ENCODE measurements at places on chromosomes 13 and 19.
A peak's percentile ranks its signal among the peaks of the same experiment; 100 is the strongest.

GRCh38 chr13:71589032-71589431, 278.0 kb downstream of the DACH1 start:
- DNase-seq = no peak

GRCh38 chr13:25836574-25837336, 215.1 kb downstream of the SHISA2 start:
- no peak for DNase-seq

DNA sequence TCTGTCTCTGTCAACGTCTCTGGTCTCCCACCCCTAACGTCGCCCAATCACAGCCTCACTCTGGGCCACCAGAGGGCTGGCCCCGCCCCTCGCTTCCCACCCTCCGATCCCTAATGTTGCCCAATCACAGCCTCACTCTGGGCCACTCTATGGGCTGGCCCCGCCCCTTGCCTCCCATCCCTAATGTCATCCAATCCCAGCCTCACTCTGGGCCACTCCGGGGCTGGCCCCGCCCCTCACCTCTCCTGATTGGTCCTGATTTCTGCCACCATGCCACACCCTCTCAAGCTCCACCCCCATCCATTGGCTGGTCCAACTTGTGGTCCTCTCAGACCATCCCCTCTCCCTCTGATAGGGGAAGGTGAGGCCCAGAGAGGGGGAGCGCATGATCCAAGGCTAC, 24.9 kb downstream of the CELF5 start:
- DNase-seq = no peak

- DNase-seq = no peak
Observed at GRCh38 chr19:43798546-43799409, 3.5 kb downstream of the LYPD5 start.

GRCh38 chr13:99379856-99380801, 72.9 kb upstream of the GPR183 start:
- no peak for DNase-seq

- no peak for DNase-seq
Observed at GRCh38 chr13:80454245-80454644, 113.3 kb upstream of the SPRY2 start.

GRCh38 chr19:58338825-58339558, 12.2 kb downstream of the ZSCAN22 start:
- DNase-seq = no peak

DNA sequence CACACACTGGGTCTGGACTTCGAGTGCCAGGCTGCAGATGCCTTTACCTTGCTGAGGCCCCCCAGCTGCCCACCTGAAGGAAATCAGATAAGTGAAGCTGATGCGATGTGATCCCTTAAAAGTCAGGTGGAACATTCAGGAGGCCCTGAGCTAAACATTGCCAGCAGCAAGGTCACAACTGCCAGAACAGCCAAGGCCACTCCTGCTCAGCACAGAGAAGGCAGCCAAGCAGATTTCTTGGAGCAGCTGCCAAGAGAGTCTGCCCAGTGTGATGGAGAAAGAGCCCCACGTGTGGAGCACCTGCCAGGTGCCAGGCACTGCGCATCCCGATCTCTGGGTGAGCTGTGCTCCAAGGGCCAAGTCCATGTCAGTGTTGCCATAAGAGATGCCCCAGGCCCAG, 20.6 kb upstream of the UQCRFS1 start:
- no peak for DNase-seq

GRCh38 chr19:17754634-17755442, 3.6 kb downstream of the FCHO1 start:
- no peak for DNase-seq

DNA sequence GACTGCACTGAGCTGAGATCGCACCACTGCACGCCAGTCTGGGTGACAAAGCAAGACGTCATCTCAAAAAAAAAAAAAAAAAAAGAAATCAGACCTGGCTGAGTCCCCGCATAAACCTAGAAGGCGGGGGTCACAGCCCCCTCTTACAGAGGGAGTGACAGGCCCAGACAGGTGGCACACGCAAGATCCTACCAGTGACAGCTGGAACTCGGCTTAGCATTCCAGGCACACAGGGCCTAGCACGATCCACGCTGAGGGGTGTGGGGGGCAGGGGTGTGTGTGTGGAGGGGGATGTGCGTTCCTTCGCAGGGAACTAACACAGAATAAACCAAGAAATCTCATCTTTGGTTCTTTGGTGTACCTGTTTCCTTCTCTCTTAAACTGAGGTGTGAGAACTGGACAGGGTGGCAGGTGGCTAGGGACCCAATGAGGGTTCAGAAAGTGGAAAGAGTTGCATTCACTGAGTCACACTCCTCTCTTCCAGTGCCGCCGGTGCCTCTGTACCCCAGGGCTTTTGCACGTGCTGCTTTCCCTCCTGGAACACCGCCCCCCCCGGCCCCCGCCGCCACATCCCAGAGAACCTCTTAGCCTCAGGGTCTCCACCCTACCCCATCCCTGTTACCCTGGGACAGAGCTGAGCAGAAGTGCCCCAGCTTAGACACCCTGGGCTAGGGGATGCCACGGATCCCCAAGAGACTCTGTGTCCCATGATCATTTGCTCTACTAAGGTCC, 5.0 kb downstream of the SGTA start:
- DNase-seq = no peak

- DNase-seq = peak; percentile 92
Observed at GRCh38 chr19:49210108-49210900, 52.7 kb downstream of the TRPM4 start.

DNA sequence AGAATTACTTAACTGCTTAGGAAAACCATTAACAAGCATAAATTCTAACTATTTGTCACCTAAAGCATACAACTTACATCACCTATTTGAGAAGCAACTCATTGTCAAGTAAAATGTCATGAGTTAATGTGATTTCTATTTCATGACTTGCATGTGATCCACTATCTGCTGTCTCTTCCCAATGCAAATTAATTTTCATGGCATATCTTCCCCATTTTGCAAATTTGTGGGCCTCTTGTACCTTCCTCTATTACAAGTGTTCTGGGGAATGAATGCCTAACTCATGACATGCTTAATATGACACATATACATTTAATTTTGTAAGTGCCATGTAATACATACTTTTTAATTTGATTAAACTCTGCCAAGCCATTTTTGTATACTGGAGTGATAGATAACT, 81.1 kb upstream of the EDNRB start:
- no peak for DNase-seq

DNA sequence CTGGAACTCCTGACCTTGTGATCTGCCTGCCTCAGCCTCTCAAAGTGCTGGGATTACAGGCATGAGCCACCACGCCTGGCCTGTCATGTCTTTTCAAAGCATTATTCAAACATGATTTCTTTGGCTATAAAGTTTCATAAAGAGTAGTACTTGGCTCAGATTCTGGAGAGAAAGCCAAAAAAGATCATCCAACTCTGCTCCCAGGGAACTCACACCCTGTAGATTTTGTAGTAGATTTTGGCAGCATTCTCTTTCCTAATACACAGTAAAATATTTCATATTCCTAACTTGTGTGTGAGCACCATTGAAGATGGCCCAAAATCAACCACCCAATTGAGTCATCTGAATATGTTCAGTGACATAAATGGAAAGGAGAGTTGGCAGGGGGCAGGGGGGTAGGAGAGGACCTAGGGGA, 48.4 kb downstream of the CAB39L start:
- no peak for DNase-seq

DNA sequence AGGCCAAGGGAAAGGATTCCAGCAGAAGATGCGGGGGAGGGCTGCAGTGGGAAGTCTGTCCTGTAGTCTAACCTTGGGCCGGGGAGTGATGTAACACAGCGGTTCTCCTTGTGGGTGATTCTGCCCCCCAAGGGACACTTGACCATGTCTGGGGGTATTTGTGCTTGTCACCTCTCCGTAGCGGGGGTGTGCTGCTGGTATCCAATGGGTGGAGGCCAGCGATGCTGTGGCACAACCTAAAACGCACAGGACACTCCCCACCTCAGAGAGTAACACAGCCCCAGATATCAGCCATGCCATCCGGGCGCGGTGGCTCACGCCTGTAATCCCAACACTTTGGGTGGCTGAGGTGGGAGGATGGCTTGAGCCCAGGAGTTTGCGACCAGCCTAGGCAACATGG, 36.3 kb downstream of the ZNRF4 start:
- DNase-seq = no peak

- DNase-seq = no peak
Observed at GRCh38 chr13:109331011-109331433, 455.4 kb downstream of the IRS2 start.

DNA sequence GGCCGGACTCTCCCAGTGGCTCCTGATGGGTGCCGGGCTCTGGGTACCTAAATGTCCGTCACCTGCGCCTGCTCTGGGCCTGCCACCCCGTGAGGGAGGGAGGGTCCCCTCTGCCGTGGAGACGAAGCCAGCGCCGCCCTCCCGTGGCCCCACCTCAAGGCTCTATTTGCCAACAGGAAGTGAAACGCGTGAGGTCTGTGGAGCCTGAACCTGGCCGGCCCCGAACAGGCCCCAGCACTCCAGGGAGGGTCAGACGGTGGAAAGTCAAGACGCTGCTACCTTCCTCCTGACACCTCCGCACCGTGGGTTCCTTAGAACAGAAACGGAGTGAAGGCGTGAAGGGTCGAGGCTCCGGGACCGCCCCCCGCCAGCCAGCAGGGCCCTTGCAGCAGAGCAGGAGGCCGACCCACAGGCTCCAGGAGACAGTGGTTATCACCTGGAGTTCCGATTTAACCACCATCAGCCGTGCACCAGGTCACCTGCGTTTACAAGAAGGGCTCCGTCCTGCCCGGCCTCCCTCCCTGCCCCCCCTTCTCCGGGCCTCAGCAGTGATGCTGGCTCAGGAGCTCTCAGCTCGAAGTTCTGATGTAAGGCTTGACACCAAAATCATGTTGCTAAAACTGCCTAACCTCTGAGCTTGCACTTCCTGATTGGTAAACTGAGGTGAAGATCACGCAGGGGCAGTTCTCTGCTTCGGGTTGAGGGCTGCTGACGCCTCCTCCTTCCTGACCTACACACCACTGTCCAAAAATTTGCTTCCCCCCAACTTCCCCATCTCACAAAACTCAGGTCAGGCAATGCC, 50.9 kb upstream of the C13orf46 start:
- DNase-seq = no peak

GRCh38 chr19:31254180-31254551, 95.1 kb downstream of the TSHZ3 start:
- DNase-seq = no peak

DNA sequence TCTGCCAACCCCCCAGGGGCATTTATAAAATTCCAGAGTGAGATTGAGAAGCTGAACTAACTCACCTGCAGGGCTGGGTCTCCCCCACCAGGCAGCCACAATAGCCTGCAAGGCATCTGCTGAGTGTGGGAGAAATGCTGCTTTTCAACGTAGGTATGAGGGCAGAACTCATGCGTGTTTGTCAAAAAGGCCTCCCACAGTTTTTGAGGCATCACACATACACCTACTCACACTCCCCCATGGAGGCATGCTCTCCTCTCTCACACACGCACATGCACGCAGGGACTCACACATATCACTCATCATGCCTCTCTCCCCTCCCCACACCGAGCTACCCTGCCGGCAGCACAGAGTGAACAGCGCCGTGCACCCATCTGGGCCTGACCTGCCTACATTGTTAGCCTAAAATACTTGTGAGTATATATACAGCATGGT, 390.5 kb downstream of the FGF9 start:
- no peak for DNase-seq

GRCh38 chr13:75633285-75633684, 2.8 kb upstream of the LMO7 start:
- DNase-seq = no peak

GRCh38 chr19:32238076-32238475, 107.3 kb upstream of the ZNF507 start:
- DNase-seq = no peak

DNA sequence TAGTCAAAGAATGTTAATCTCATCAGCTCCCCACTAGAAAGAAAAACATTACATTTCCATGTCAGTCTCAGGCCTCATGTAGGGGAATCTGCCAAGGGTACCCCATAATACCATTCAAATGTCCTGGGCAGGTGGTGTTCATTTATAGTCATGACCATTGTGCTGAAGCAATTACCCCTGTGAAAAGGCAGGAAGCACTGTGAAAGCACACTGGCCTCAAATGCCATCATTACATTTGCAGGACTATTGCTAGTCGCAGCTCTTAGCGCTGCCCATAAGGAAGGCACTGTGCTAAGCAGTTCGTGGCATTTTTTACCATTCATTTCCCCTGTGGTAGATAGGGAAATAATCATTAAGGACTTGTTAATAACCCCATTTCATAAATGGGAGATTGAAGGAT, 109.0 kb downstream of the LHFPL6 start:
- DNase-seq = no peak

GRCh38 chr13:99501848-99502301, 603 bp downstream of the TM9SF2 start:
- DNase-seq = no peak

DNA sequence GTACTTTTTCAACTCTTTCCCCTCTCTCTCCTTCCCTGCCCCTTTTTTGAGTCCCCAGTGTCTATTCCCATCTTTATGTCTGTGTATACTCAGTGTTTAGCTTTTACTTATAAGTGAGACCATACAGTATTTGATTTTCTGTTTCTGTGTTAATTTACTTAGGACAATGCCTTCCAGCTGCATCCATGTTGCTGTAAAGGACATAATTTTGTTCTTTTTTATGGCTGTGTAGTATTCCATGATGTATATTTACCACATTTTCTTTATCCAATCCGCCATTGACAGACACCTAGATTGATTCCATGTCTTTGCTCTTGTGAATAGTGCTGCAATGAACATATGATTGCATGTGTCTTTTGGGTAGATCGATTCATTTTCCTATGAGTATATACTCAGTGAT, 10.7 kb upstream of the ZC3H13 start:
- DNase-seq = no peak

- DNase-seq = no peak
Observed at GRCh38 chr19:45164577-45165335, 4.0 kb upstream of the NKPD1 start.

DNA sequence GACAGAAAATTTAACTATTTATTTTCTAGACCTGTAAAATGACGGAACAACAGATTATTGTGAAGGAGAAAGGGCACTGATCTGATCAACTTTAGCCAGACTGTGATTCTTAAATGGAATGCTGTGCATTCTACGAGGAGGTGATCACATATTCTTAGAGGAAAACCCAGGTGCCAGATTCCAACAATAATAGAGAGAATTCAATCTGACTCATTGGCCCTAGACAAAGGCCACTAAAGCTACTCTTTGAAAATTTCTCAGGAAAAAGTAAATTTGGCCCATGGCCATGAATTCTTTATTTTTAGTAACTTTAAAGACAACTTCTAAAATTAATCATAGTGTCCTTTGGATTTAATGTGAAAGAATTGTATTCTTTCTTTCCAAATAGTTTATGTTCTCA, 58.6 kb upstream of the POSTN start:
- no peak for DNase-seq

- DNase-seq = no peak
Observed at GRCh38 chr19:57682226-57682766, 519 bp downstream of the ZNF551 start.

GRCh38 chr19:28168557-28168956, 1044.4 kb downstream of the UQCRFS1 start:
- peak; percentile 47 for DNase-seq

DNA sequence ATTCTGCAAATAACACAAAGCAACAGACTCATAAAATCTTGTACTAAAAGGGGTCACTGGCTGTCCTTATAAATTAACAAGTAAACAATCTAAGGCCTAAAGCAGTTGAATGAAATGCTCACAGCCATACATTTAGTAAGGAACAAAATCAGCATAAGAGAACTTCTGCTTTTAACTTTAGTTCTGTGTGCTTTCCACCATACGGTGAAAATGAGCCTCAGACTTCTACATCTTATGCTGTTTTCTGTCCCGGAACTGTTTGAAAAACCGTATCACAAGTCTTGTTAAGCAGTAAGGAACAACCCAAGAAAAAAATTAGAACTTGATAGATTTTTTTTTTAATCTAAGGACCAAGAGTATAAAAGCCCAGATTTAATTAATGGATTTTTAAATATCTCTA, 549.1 kb upstream of the MIR17HG start:
- DNase-seq = no peak
